ENCODE measurements at places on chromosomes 6 and 20.

DNA sequence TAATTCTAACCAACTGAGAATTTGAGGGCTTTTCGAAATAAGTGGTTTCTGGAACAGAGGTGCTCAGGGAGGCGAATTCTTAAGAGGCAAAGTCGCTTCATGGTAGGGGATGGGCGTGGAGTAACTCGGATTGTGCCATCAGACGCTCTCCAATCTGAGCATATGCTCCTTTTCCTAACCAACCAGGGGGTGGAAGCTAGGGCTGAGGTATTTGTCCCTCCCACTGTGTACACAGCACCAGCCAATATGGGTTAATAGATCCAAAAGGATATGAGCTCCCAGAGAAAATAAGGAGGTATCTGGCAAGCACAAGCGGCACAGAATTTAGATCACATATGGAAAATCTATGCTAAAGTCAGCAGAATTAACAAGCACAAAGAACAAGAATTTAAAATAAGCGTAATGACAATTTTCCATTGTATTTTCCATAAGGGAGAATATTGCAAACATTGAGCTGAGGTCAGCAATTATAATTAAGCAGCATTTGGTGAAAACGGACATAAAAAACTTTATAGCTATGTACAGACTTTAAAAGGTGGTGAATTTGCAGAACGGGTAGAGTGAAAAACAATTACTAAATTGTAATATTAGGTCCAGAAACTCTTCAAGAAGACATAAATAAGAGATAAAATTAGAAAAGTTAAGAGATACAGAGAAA lies 55.0 kb upstream of the PHACTR1 start:
- DNase-seq = no peak

GRCh38 chr20:45017281-45017680 lies 51.0 kb downstream of the STK4 start:
- no peak for DNase-seq

GRCh38 chr6:121319112-121319553 lies 15.1 kb downstream of the TBC1D32 start:
- DNase-seq = no peak

- no peak for DNase-seq
These were observed 84.5 kb downstream of the SESN1 start for GRCh38 chr6:109009962-109010704.

DNA sequence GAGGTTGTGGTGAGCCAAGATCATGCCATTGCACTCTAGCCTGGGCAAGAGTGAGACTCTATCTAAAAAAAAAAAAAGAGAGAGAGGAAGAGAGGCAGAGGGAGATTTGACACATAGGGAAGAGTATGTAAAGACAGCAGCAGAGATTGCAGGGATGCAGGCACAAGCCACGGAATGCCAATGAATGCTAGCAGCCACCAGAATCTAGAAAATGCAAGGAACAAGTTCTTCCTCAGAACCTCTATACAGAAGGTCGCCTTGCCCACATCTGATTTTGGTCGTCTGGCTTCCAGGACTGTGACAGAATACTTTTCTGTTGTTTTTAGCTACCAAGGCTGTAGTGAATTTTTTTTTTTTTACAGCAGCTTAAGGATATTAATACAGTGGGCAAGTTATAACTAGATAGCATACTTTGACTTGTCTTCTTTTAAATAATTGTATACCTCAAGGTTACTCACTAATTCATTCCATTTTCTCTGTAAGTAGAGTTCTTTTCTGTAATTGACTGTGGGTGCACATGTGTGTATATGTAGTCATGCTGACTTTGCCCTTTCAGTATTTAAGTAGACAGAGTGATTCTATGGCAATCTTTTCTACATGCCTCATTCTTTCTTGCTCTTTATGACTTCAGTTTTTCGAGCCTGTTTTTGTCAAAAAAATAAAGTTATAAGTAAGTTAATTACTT lies 402.2 kb downstream of the GJA1 start:
- no peak for DNase-seq

- DNase-seq = no peak
These were observed 114.2 kb upstream of the MTHFD1L start for GRCh38 chr6:150751296-150751695.

DNA sequence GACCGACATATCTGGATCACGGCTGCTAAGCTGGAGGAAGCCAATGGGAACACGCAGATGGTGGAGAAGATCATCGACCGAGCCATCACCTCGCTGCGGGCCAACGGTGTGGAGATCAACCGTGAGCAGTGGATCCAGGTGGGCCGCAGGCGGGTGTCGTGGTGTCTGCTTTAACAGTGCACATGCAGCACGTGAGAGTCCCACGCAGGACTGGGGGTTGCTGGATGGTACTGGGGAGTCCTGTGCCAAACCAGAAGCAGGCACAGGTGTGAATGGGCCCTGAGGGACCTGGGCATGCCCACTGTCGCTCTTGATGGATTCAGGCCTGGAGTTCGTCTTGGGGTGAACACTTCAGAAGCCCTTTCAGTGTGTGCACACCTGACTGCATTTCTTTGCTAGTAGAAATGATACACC lies 24.6 kb upstream of the C20orf204 start:
- no peak for DNase-seq

- DNase-seq = no peak
These were observed 10.0 kb downstream of the TRAM2 start for GRCh38 chr6:52566853-52567279.

GRCh38 chr6:157727629-157728182 lies 95.3 kb upstream of the SNX9 start:
- no peak for DNase-seq

DNA sequence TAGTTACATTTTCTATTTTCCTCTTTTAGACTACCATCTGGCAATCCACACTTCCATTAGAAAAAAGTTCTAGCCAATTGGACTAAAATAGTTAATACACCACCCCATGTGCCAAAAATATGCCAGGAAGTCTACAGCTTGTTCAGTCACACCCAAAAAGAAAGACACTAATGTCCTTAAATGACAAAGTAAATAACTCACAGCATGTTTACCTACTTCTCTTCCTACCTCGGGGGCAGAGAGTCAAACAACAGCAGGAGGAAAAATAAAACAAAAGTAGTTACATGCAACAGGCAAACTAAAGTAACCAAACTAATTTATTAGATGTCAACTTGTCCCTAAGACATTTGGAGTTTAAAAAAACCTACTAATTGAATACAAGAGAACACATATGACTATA lies 57.0 kb downstream of the UBE3D start:
- no peak for DNase-seq

- DNase-seq = no peak
These were observed 112.3 kb upstream of the DTNBP1 start for GRCh38 chr6:15775076-15775634.

DNA sequence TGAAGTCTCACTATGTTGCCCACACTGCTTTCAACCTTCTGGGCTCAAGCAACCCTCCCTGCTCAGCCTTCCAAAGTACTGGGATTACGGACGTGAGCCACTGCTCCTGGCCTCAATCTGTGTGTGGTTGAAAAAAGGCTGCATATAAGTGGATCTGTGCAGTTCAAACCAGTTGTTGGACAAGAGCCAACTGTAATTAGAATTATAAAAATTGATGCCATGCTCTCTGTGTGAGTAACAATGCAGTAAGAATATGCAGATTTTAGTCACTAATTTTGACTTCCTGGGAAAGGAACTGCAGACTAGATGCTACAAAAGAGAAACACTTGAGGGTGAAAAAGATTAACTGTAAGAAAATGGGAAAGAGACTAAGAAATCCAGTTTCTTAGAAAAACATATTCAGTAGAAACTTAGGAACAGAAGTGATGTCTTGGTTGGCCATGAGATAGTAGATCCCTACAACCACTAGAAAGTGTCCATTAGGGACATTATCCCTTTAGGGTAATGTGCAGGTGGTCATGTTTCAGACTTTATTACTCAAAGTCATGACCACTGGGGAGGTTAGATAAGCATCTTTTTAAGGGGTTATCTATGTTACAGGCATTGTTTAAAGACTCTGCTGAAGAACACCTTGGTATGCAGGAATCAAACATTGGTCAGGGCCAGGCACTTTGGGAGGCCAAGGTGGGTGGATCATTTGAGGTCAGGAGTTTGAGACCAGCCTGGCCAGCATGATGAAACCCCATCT lies 26.3 kb downstream of the ITCH start:
- no peak for DNase-seq

- DNase-seq = no peak
These were observed 43.7 kb upstream of the CEP162 start for GRCh38 chr6:84271061-84271716.

DNA sequence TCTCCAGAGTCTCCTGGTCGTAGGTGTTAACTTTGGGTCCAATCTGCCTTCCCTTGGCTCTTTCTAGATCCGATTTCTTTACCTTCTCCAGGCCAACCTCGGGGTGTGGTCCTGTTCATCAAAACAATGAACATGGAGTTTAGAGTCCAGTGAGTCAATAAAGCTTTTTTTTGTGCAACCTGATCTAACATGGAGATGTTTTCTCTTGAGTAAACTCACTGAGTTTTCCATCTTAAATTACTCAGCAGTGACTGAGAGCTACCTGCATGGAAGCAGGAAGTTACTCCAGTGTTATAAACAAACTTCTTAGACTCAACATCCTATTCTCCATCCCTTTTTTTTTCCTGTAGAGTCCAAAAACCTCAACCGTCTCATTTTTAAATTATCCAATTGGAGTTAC lies 14.9 kb upstream of the SLC22A1 start:
- no peak for DNase-seq

- DNase-seq = no peak
These were observed 50.7 kb upstream of the SIRPA start for GRCh38 chr20:1844325-1845162.

- DNase-seq = no peak
These were observed 374.8 kb downstream of the MAFB start for GRCh38 chr20:40314278-40314677.

GRCh38 chr6:3871515-3871914 lies 22.3 kb downstream of the FAM50B start:
- DNase-seq = no peak

DNA sequence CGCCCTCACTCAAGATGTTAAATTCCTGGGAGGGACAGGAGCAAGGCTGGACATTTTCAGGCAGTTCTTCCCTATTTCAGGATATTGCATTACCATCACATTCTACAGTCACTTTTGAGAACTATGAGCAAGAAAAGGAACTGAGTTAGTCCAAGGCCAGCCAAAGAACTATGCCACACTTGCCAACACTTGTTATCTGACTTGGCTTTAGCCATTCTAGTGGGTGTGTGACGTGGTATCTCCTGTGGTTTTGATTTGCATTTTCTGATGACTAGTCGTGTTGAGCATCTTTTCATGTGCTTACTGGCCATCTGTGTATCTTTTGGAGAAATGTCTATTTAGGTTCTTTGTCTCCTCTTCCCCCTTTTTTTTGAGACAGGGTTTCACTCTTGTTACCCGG lies 12.0 kb downstream of the XRN2 start:
- no peak for DNase-seq

GRCh38 chr20:22829356-22829755 lies 205.8 kb upstream of the SSTR4 start:
- DNase-seq = no peak

Measured in stimulated activated CD8-positive, alpha-beta memory T cell treated with anti-CD3 and anti-CD28 coated beads, Interleukin-12 subunit alpha, Interleukin-12 subunit beta, amount 100 ng/mL, for 4 hours (primary cell).